Hematopoietic multipotent progenitor cell treated with erythropoietin and hydrocortisone succinate and interleukin-3 and kit ligand, for 6 days (in vitro differentiated cells): ENCODE measurements at places on chromosomes 3 and 15.

- DNase-seq, result no peak
Observed at GRCh38 chr3:14143271-14144225, 18.7 kb downstream of the TMEM43 start.

- DNase-seq, result no peak
Observed at GRCh38 chr15:28961391-28961790, 75.6 kb downstream of the APBA2 start.

- no peak for DNase-seq
Observed at GRCh38 chr3:182323898-182324297, 469.4 kb upstream of the ATP11B start.

GRCh38 chr3:2599471-2599870 is 500.8 kb downstream of the CNTN4 start:
- DNase-seq, result no peak

- DNase-seq, result peak; percentile 86
Observed at GRCh38 chr15:62742409-62743171, 300.0 kb upstream of the TPM1 start.

GRCh38 chr3:39644176-39644575 is 165.2 kb upstream of the MYRIP start:
- DNase-seq, result no peak

GRCh38 chr3:180680097-180680430 is 775 bp upstream of the CCDC39 start:
- DNase-seq, result peak; percentile 41

DNA sequence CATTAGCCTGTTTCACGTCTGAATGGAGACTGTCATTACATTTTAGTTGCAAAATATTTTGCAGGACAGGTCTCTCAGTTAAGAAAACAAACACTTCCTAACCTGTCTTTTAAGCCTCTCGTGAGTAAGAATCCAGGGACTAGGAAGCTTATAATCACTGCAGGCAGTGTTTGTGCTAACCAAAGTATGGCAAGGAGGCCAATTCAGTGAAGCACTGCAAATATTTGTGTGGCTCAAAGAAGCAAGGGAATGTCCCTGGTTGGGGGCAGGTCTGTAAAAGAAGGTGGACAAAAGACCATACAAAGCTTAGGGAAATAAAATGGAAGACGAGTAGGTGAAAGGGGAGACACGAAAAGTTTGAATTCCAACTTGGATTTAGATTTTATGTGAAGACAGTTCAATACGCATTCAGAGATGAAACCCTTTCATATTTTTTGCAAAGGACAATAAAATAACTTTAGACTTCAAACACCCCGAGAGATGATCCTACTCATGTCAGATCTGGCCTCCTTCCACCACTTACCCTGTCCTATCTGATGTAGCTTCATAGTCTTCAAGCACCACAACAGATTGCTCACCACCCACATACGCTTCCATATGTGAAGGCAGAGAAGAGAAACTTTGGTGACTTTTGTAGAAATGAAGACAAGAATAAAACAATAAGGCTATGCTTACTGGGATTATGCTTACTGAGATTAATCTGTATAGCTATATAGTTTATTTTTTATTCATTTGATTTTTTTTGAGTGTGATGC is 240.9 kb downstream of the TUSC7 start:
- no peak for DNase-seq

- DNase-seq, result no peak
Observed at GRCh38 chr3:26102376-26102775, 312.5 kb downstream of the OXSM start.

DNA sequence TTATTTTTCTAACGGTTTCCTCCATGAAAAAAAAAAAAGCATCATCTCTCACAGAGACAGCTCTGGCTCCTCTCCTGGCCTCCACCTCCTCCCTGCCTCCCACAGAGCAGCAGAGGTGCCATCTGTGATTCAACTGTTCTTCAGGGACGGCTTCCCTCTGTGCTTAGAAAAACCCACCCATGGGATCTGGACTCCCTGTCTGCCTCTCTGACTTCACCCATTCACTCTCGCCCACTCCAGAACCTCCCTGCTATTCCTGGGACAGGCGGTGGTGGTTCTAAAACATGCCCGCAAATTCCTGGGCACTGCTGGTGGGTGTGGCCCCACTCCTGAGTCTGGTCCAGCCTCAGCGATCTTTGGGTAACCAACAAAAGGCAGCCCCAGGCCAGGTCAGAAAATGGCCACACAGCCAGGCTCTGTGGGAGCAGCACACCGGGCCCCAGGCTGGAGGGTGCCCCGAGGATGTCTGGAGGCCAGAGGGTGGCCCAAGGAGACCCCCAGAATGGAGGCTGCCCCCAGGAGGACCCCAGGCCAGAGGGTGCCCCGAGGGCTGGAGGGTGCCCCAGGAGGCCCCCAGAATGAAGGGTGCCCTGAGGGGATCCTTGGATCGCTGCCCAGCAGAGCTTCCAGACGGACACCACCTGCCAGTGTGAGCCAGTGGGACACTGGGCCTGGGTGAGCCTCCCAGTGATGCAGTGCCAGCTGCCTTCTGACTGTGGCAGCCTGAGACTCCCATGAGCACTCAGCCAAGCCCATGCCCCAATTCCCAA is 2.6 kb upstream of the CHST13 start:
- DNase-seq, result no peak

GRCh38 chr3:7977245-7978086 is 524.2 kb upstream of the LMCD1 start:
- DNase-seq, result no peak

GRCh38 chr3:134617608-134618477 is 33.0 kb downstream of the KY start:
- DNase-seq, result no peak

GRCh38 chr15:48696627-48697312 is 51.3 kb upstream of the FBN1 start:
- peak; percentile 72 for DNase-seq

DNA sequence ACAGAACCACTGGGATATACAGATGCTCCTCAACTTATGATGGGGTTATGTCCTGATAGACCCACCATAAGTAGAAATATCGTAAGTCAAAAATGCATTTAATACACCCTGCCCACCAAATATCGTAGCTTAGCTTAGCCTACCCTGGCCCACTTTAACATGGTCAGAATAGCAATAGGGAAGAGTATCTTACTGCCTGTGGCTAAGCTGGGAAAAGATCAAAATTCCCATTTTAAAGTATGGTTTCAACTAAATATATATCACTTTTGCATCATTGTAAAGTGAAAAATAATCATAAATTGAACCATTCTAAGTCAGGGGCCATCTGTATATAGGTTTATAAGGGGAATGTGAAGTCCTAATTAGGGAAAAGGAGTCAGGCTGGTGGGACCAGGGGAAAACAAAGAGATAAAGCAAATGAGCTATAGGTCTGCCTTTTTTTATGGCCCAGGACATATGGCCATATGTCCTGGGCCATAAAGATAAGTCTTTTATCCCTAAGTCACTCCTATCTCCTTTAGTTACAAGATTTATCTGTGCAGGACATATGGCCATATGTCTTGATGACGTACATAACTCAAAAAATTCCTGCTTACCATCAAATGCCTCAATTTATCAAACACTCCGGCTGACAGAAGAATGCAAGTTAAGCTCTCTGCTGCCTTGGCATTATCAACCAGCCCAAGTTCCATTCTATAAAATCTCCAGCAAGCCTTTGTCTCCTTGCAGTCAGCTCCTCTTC is 11.2 kb downstream of the RTP3 start:
- DNase-seq, result peak; percentile 86

DNA sequence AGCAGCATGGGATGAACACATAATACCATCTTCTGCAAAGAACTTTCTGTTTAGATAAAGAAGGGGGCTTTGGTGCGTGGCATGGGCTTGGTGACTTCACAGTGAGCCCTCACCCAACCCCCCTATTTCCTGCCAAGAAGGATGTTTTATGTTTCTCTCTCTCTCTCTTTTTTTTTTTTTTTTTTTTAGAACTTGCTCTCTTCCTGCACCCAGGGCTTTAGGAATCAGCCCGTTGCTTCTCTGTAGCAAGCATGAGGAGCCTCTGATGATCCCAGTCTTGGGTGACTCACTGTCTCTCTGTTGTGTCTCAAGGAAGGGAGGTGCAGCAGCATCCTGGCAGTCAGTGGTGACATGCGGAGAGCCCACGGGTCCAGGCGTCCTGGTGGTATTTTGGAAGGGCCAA is 49.1 kb downstream of the CCK start:
- DNase-seq, result no peak
